ENCODE measurements at places on chromosomes 3 and 15.

DNA sequence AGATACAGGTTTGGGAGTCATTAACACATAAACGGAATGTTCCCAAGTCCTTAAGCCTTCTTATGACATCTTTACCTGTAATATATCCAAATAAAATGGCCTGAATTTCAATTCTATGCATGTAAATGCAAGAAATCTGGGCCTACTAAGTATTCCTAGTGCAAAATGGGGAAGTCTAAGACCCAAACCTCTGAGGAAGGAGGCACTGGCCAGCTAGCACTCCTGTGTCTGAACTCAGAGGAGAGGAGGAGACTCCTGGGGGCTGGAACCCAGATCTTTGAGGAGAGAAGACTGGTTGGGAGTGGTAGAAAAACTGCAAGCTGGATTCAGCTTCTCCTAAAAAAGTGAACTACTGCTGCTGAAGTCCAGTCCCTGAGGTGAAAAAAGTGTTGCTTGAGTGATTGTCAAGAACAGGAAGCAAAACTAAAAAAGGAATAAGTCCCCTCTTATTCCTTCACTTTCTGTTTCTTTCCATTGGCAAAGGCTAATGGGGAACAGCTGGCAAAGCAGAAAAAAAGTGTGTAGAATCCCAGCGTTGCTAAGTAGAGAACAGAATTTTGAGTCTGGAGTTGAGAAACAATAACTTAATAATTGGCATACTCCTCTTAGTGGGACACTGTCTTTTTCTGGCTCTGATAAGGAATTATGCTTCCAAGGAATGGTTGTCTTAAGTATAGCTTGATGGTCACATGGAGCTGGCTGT is 54.8 kb upstream of the ATP2C1 start:
- DNase-seq: no peak

DNA sequence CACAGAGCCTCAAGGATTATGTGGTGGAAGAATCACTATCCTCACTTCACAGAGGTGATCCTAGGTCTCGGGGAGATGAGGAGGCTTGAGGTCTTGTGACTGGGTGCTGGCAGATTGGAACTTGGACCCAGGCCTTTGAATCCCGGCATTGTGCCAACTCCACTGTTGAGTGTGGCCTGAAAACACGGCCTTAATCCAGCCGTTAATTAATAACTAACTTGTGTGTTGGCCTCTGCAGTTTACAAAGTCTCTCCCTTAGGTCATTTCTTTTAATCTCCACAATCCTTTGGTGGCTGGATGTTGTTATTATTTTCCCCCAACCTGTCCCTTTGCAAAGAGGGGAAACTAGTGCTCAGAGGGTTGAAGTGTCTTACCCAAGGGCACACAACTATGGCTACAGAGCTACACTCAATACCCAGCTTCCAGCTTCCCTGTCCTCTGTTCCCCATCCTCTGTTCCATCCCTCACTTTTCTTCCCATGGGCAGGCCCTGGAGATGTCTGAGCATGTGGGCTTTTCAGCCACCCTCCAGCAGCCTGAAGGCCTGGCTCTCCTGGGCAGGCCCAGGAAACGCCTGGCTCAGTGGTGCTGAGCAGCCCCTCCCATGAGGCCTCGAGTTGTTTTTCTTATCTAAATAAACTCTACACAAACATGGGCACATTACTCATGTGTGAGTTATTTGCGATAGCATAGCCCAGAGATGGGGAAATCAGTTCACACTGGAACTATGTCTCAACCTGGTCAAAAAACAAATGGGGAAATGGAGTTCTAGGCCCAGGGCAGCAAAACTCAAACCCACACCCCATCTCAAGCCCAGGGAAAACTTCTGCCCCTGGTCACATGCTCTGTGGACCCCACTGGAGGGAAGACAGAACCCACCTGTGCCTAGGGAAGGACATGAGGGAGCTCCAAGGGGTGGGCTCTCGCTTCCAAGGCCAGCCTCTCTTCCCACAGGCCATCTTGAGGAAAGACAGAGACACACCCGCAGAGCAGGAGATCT is 16.8 kb upstream of the SMAD3 start:
- DNase-seq: peak; percentile 75

DNA sequence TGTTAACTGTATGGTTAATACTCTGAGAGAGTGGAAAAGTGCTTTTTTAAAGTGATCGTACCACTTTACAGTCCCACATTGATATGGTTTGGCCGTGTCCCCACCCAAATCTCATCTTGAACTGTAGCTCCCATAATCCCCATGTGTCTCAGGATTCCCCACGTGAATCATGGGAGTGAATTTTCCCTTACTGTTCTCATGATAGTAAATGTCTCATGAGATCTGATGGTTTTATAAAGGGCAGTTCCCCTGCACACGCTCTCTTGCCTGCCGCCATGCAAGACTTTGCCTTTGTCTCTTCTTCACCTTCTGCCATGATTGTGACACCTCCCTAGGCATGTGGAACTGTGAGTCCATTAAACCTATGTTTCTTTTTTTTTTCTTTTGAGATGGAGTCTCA is 109.2 kb downstream of the TCF12 start:
- no peak for DNase-seq

DNA sequence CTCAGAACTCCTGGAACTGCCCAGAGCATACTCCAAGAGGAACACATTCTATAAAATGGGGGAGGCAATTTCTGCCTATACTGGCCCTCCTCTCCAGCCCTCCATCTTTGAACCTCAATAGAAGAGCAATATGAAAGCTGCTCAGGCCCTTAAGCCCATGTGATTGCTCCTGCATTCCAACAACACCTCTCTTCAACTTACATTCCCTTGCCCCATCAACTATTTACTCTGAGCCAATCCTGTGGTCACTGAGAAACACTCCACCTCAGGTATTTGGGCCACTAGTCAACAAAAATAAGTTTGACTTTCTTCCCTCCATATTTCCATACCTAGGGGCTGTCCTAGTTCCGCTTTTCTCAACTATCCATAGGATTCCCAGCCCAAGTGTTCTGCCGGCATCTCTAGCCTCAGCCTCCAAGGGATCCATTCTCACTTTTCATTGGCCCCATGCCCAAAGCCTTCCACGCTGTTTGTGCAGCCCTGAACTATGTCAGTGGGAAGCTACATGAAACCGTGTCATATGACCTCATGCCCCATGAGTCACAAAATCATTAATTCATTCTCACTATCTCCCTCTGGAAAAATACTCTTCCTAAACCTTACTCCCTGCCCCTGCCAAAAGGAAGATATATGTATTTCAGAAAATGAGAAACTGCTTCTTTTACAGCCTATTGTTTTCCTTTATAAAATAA is 61.6 kb downstream of the GJD2 start:
- no peak for DNase-seq

DNA sequence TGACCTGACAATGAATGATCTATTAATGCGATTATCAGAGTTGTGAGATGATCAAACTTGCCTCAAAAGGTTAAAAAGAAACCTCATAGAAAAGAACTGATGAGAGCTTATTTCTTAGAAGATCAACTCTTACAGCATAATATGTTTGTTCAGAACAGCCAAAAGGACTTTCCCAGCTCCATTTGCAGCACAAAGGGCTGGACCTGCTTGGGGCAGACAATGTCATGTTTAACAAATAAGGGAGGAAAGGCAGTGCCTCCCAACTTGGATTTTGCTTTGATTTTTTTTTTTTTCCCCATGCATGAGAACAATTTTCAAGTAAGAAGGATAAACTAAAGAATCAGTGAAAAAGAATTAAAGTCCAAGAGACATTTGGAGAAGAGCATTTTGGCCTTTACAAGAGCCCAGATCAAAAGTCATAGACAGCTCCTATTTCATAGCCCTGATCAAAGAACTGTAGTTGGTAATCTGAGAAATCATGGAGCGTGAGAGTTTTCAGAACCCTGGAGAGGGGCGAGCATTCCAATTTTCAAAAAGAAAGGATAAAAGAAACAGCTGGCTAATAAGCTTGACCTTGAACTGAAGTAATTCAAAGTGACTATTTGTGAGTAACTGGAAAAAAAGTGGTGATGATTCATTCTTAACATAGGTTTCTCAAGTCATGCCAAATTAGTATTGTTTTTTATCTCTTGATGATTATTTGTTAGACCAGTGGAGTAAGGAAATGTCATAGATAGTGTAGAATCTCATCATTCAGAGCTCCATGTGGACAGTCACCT is 136.0 kb upstream of the CFAP20DC start:
- DNase-seq: peak; percentile 16

Measured in SW480 (cell line).